Stimulated activated CD8-positive, alpha-beta memory T cell treated with anti-CD3 and anti-CD28 coated beads, Interleukin-7, amount 100 ng/mL, for 1 hour (primary cell): ENCODE measurements at places on chromosomes 2 and 18.

DNA sequence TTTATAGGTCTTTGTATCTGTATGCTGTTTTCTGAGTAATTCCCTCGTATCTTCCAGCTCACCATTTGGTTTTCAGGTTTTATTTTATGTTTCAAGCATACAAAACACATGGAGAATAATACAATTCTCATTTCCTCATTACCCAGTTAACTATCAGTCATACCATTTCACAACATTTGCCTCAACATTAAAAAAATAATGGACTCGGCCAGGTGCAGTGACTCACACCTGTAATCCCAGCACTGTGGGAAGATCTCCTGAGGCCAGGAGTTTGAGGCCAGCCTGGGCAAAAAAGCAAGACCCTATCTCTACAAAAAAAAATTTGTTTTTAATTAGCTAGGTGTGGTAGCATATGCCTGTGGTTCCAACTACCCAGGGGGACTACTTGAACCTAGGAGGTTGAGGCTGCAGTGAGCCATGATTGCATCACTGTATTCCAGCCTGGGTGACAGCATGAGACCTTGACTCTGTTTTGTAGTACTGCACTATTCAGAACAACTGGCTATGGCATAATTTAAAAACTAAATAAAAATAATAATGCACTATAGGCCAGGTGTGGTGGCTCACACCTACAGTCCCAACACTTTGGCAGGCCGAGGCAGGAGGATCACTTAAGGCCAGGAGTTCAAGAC lies 20.3 kb downstream of the NPC1 start:
- no peak for DNase-seq

DNA sequence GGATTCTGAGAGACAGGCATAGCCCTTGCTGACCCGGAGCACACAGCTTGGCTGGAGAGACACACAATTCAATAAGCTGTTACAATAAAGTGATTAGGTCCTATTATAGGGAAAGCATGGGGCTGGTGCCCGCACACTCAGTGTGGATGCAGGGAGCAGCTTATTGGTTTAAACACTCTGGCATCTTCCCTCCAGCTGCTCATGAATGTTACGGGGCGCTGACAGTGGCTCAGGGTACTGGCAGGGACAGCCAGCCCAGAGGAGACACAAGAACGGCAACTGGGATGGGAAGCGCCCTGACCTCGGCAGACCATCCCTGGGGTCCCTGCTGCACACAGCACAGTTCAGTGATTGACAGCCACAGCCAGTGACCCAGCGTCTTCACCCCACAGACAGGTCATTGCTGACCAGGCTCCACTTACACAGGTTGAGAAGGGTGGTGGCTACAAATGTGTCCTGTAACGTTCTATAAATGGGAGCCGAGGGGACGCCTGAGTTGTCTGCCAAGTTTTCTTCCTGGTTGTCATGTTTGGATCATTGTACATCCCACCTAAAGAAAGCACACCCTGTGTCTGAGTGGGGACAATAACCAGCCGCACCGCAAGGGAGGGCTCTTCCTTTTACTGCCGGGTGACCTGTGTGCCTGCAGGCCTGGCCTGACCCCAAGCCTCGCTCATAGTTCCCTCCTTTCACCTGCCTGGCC lies 60.3 kb downstream of the SH3BP4 start:
- DNase-seq, result no peak

DNA sequence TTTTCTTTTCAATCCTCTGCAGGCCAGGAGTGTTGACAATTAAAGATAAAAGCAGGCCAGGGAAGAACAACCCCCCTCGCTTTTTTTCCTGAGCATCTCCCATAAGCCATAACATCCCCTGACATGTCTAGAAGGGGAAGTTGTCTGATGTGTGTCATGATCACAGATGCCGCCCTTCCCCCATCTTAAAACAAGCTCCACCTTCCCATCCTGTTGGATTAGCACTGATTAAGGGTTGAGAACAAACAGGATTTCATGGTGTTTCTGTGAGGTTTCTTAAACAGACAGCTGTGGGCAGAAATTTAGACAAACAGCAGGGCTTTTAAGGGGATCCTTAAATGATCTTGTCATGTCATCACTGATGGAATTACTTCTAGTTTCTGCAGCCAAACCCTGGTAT lies 59.4 kb upstream of the UPP2 start:
- DNase-seq, result no peak

GRCh38 chr2:233079953-233080835 lies 20.1 kb downstream of the INPP5D start:
- no peak for DNase-seq

DNA sequence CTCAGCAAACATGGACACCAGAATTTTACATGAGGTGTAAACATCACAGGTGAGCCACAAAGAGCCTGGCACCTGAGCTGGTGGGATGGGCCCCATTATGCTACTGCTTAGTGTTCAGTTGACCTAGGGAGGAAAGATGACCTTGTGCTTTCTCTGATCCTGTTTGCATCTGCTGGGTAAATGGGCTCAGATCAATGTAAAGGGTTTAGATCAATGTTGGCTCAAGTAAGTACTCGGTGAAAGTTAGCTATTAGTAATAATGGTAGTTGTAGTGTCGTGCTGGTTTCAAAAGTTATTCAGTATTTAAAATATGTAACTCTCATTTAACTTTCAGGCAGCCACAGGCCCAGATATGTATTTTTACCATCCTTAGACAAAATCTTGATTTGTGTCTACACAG lies 19.8 kb downstream of the ABHD3 start:
- DNase-seq, result no peak

- no peak for DNase-seq
Measured at GRCh38 chr2:212940816-212941215, 210.6 kb downstream of the IKZF2 start.

- no peak for DNase-seq
Measured at GRCh38 chr2:11435036-11435435, 30.9 kb downstream of the E2F6 start.

DNA sequence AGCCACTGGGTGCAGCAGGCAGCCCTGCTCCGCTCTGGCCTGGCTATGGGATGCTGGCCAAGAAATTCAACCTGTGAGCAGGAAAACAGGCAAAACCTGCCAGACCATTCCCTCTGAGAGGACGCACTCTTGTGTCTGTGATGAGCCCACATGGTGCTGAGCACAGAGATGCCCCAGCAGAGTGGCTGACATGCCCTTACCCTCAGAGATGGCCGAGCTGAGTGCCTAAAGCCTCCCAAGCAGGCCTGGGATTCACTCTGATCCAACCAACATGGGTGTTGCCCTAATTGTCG lies 34.3 kb upstream of the TAF1B start:
- DNase-seq, result no peak

- DNase-seq, result no peak
Measured at GRCh38 chr2:42127425-42128424, 41.4 kb upstream of the EML4 start.

DNA sequence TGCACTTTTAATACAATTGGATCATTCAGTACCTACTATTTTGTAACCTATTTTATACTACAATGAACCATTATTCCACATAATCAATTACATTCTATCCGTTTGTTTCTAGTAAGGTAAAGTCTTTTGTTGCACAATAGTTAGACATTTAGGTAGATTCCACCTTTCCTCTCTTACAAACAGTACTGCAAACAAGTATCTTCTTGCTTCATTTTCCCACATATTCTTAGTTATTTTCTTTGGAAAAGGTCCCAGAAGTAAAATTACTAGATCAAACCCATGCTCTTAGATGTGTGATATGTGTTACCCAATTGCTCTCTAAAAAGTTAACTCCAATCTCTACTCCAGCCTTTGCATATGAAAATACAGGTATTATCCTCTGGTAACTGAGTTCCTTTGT lies 49.6 kb downstream of the SPIRE1 start:
- no peak for DNase-seq

DNA sequence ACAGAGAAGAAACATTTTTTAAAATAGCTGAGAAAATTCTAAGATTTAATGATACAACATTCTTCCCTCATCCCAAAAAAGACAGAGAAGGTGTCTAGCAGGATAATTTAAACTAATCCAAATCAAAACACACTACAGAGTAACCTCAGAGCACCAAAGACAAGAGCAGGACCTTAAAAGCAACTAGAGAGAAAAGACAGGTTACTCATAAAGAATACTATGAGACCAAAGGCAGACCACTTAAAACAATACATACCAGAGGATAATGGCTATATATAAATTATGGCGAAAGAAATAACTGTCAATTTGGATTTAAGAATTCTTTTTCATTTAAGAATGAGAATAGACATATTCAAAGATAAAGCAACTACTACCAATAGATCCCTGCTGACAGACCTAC lies 40.0 kb downstream of the HDLBP start:
- no peak for DNase-seq

GRCh38 chr2:163646687-163647086 lies 89.1 kb downstream of the FIGN start:
- DNase-seq, result no peak

GRCh38 chr2:36395866-36396265 lies 40.3 kb downstream of the CRIM1 start:
- no peak for DNase-seq

DNA sequence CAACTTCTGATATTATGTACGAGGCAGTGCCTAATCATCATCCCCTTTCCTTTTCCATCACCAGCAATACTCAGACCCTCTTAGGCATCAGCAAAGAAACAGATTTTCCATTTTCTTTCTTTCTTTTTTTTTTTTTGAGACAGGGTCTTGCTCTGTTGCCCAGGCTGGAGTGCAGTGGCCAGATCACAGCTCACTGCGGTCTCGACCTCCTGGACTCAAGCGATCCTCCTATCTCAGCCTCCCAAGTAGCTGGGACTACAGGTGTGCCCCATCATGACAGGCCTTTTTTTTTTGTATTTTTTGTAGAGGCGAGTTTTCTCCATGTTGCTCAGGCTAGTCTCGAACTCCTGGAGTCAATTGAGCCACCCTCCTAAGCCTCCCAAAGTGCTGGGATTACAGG lies 5.9 kb upstream of the OLA1 start:
- no peak for DNase-seq

DNA sequence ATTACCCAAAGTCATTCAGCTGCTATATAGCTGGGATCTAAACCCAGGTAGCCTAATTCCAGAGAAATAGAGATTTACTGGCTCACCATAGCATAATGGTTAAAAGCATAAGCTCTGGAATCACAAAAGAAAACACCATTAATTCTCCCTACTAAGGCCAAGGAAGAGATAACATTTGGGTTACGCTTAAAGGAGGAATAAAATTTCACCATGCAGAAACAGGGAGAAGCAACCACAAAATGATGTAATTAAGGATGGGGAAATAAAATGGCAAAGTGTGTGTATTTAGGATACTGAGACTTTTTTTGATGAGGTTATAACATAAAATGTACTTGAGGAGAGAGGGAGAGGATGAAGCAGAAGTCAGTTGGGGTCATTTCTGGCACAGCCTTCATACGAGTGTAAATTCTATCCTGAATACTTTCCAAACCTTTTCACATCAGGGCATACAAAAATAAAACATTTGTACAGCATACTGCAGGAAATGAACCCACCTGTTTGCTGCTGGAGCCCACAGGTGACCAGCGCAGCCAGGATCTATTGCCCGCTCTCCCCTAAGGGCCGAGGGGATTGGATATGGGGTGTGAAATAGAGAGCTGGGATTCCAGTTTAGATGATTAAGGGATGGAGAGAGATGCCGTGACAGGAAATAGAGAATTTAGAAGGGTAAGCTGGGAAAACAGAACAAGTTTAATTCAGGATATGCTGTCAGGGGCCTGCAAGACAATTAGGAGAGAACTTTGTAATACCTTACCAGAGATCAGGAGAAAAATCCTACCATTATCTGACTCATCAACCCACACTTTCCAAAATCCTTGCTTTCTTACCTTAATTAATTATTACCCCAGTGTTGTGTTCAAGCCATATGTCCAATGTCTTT lies 43.8 kb upstream of the SERTAD2 start:
- DNase-seq, result no peak

- peak; percentile 16 for DNase-seq
Measured at GRCh38 chr2:11692966-11693521, 23.0 kb upstream of the NTSR2 start.

DNA sequence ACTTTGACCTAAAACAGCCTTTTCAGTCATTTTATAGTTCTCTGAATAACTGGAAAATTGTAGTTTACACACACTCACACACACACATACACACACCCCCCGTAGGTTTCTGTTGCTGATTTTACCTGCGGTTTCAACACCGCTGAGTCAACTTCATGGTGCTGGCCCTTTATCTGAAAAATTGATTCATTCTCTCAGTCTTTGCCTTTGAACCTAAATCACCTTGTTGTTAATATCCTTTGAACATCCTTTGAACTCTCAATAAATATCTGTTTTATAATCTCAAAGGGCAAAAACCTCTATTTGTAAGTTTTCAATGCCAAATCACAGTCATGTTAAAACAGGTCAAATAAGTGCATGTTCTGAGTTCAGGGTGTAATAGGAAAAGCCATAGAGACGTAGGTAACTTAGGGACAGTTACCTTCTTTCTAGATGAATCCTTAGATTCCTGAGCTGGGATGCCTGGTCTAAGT lies 109.0 kb upstream of the BZW1 start:
- DNase-seq, result no peak

DNA sequence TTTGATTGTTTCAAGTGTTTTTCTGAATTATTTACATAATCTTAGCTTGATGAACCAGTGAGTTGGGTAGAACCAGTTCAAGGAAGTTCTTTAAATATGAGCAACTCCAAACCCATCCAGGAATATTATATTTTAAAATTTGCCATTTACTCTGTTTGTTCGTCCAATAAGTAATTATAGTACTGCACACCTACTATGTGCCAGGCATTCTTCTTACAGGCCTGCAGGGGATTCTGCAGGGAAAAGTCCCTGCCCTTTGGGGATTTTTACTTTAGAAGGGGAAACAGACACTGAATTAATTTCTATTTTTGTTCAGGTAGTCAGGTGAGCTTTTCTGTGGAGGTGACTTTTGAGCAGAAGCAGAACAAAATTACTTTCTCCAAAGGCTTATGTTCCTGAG lies 146.9 kb downstream of the DOCK10 start:
- DNase-seq, result no peak

DNA sequence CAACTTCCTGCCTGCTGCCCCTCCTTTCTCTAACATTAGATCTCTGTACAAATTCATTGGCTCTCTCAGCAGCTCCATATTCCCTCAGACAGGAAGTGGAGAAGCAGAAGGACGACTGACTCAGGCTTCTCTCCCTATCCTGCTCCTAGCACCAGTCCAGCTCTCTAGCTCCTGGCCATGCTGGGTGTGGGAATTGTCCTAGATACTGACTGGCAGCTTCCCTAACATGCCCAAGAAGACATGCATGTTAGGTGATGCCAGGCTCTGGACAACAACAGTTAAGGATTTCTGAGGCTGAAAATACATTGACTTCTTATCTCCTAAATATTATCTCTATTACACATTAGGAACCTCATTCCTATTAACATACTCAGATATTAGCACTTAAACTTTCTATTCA lies 292.9 kb downstream of the IKZF2 start:
- no peak for DNase-seq

GRCh38 chr2:232406556-232407310 lies at the start of gene ALPG:
Gene ALPG (plus strand): TSS chr2:232406844. CDS start chr2:232406895, 51 bp downstream.
- no peak for DNase-seq
